ENCODE measurements at places on chromosomes 3 and 15.

GRCh38 chr3:58120075-58120812 lies 90.5 kb downstream of the DNASE1L3 start:
- peak; percentile 61 for DNase-seq

- DNase-seq: peak; percentile 63
Observed at GRCh38 chr3:30751610-30752299, 142.7 kb downstream of the GADL1 start.

DNA sequence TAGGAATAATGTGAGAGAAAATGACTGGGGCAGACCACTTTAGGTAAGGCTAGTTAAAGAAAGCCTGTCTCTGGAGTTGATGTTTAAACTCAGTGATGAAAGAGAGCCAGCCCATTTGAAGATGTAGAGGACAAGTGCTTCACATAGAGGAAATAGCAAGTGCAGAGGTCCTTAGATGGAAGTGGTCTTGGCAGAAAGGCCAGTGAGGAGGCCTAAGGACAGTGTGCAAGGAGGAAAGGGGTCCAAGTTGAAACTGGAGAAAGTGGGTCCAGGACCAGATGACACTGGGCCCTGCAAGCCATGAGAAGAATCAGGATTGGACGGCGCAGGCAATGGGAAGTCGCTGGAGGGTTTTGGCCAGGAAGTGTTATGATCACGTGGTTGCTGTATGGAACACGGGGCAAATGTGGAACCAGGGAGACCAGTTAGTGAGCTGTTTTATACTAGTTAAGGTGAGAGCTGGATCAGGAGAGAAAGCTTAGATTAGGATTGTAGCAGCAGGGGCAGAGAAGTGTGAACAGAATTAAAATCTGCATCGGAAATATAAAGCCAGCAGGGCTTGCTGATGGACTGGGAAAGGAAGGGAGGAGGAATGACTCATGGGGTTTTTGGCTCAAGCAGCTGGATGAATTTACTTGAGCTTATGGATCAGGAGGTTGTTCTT lies 48.0 kb upstream of the SCAANT1 start:
- DNase-seq: peak; percentile 65

GRCh38 chr3:189233225-189233858 lies 61.6 kb downstream of the TPRG1 start:
- DNase-seq: peak; percentile 53

- DNase-seq: no peak
Observed at GRCh38 chr3:61908382-61908781, 347.0 kb downstream of the PTPRG start.

DNA sequence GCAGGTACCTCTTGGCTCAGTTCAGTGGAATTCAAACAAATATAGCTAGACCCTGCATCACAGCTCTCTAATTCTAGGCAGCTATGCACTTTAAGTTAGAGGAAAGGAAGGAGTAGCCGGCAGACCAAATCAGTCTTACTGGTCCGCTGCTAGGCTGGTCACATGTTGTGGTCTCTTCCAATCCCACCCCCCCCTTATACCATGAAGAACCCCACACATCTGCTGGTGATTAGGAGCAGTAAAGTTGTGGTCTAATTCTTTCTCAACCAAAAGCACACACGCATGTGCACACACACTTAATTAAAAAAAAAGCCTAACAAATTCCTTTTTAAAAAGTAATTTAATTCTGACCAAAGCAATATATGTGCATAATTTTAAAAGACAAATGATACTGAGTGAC lies 16.7 kb upstream of the SH3GL3 start:
- no peak for DNase-seq

DNA sequence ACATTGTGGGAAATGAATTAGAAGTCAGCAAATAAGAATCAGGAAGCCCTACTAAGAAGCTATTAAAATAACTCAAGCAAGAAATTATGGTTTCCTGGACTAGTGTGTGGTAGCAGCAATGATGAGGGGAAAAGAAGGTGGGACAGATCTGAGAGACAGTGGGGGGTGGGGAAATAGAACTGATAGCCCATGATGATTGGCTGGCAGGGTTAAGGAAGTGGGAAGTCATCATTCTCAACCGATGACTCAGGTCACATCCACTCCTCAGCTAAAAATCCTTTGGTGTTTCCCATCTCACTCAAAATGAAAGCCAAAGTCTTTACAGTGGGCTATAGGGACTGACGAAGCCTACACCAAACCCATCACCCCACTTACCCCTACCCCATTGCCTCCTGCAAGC lies 153.9 kb upstream of the ARHGEF26 start:
- no peak for DNase-seq

DNA sequence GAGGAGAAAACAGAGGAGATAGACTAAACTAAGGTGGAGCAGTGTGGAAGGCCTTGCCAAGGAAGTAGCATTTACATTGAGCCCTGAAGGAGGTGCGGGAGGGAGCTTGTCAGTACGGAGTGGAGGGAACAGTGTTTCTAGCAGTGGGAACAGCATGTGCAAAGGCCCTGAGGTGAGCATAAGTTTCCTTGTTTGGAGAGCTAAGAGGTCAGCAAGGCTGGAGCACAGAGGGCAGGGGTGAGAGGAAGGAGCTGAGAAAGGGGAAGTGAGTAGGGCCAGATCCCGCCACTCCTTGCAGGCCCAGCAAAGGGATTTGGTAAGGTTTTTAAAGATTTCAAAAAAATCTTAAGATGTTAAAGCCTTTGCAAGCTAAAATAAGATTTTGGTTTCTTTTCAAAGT lies 70.1 kb downstream of the HMCES start:
- no peak for DNase-seq

GRCh38 chr3:144165482-144165881 lies 193.9 kb downstream of the DIPK2A start:
- DNase-seq: no peak

DNA sequence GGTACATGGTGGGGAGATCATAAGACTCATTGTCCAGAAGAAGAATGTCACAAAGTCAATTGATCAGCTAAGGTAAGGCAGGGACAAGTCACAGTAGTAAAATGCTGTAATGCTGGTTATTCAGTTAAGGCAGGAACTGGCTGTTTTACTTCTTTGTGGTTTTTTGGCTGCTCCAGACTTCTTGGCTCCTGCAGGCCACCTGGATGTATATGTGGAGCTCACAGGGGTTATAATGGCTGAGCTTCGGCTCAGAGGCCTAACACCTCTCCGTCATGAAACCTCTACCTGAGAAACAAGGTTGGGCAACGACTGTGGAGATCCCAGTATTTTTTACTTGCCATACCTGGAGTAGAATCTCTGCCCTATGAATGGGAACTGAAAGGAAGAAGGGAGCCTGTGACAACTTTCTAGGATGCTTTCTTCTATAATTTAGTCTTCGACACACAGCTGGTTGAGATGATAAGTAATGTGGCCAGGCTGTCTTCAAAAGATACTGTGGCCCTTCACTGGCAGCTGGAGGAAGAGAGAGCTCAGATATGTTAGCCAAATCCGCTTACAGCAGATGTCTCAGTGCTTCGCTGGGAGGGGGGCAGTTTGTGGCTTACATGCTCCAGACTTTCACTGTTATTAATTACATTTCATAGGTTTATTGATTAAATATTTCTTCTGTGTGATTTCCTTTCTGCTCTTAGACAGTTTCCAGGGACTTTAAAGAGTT lies 887.8 kb downstream of the IGSF11 start:
- no peak for DNase-seq

- peak; percentile 78 for DNase-seq
Observed at GRCh38 chr3:51706788-51707731, at the start of gene GRM2. TSS of gene GRM2 (plus strand) at chr3:51707068. CDS start at chr3:51708984, 1,916 bp downstream.

- DNase-seq: no peak
Observed at GRCh38 chr15:40927495-40927872, 1.7 kb upstream of the DLL4 start.

DNA sequence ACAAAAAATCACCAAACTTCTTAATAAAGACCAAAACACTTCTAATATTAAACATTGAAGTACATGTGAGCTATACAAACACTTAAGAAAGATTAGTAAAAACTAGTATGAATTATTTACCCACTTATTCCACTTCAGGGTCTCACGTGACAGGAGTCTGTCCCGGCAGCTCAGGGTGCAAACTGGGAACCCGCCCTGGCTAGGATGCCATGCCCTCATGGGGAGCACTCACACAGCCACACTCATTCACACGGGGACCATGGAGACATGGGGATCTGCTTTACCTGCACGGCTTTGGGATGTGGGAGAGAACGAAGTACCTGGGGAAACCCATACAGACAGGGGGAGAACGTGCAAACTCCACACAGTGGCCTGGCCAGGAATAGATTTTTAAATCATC lies 179.3 kb upstream of the UBE3A start:
- no peak for DNase-seq

DNA sequence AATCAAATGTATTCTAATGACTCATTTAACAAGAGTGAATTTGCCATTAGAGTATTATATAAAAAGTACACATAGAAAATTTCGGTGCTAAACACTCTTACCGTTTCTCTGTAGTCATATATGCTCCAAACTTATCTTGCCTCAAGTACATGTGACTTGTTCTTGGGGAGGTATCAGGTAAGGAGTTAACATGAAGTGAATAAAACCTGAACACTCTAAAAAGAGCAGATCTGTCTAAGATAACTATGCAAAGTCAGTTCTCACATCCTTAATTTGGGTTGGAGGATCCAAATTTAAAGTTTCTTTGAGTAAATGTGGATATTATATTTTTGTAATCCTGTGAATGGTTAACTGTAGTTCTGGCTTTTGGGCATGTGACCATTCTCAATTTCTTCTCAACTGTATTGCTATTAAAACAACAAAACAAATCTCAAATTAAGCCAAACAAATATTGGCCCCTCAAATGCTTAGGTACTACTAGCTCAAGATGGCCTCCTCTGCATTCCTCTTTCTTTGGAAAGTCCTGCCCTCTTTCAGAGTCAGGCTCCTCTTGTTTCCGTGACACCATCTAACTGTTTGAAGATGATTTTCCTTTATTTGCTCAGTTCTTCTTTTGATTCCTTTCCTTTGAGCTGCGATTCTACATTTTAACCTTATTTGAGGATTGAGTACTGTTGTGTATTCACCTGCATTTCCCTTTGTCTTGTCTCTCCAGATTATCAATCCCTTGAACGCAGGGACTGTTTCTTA lies 4.2 kb downstream of the EDEM1 start:
- no peak for DNase-seq

DNA sequence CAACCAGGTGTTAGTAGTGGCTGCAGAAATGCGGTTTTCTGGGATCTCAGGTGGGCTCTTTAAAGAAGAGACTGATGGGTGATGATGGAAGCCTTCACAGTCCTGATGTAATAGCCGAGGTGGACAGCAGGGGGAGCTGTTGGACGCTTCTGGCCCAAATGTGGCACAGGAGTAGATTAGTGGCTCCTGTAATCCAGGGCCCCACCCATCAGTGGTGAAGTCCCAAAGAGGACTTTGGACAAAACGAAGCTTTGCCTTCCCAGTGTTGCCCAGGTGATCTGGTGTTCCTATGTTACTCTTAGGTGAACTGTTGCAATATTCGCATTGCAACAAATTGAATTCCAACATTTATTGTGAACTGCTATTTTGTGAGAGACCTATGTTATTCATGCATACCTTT lies 31.8 kb upstream of the MYZAP start:
- peak; percentile 76 for DNase-seq

DNA sequence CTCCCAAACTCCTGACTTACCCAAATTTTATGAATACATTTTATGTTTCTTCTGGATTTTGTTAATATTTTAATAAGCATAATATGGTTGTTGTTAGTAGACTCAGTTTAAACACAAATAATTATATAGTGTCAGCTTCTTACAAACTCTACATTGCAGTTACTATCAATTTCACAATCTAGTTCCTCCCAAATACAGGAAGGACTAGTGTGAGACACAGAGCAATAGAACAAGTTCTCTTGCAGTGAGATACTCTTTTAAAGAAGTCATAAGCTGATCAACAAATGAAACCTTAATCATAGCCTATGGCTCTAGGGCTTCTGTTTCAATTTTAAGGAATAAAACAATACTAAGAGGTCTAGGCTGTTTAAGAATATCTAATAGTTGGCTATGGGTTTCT lies 86.1 kb downstream of the SAMMSON start:
- no peak for DNase-seq

- DNase-seq: no peak
Observed at GRCh38 chr15:30042556-30042955, 40.2 kb upstream of the GOLGA8J start.

GRCh38 chr3:1251282-1252060 lies 158.6 kb downstream of the CNTN6 start:
- no peak for DNase-seq

- DNase-seq: no peak
Observed at GRCh38 chr3:126557761-126558160, 971 bp downstream of the C3orf22 start.

GRCh38 chr3:8359133-8359532 lies 142.5 kb upstream of the LMCD1 start:
- DNase-seq: no peak

- DNase-seq: peak; percentile 26
Observed at GRCh38 chr3:129235344-129235917, 14.0 kb upstream of the COPG1 start.

- no peak for DNase-seq
Observed at GRCh38 chr3:113897373-113897777, 50.4 kb upstream of the ZDHHC23 start.

DNA sequence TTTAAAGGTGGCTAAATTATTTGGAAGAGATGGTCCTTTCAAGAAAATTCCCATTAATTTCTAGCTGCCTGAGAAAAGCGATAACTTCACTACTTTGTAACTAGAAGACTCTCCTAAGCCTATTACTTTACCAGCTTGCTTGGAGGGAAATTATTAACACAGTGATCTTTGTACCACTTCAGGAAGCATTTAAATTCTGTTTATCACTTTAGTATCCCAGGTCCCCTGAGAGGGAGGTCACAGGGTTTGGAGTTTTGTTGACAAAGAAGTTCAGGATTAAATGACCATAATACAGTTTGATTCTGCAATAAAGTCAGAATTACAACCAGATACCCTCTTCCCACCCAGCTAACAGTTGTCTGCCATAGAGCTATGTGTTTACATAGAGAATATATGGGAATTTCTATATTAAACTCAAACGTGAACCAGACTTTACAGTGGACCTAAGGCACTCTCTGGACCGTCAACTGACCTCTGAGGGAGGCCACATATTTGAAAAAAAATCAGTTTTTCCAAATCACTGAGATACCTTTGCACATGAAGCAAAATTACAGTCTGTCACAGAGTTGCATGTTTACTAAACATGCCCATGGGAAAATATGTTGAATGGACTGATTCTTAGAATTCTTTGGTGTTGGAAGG lies 3.0 kb downstream of the SLC27A2 start:
- no peak for DNase-seq

GRCh38 chr15:73694419-73694818 lies 10.2 kb downstream of the CD276 start:
- no peak for DNase-seq

- peak; percentile 20 for DNase-seq
Observed at GRCh38 chr3:147945968-147946519, 536.9 kb downstream of the ZIC1 start.

GRCh38 chr3:185691622-185692021 lies 105.5 kb downstream of the SENP2 start:
- no peak for DNase-seq

GRCh38 chr15:84669726-84670125 lies 11.7 kb upstream of the NMB start:
- DNase-seq: no peak

Data from hematopoietic multipotent progenitor cell treated with erythropoietin and hydrocortisone succinate and interleukin-3 and kit ligand, for 6 days (in vitro differentiated cells).